Epithelial cell of proximal tubule (primary cell): ENCODE measurements at places on chromosomes 12 and 14.

- no peak for DNase-seq
Measured at GRCh38 chr14:58560208-58560607, 77.6 kb upstream of the DACT1 start.

DNA sequence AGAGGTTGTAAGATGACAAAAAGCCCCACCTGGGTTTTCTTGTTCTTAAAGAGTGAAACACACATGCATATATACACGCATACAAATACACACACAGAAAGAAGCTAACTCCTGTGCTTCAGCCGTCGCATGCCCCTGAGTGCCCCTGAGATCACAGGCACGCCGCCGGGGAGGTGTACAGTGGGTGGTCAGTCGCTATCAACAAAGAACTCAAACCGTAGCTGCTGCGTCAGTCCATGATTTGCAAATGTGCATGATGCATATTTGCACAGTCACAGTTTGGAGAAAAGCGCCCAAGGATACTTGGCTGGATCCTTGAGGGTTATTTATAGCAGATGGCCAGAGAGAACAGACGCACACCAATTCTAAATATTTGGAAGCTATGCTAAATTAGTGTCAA, 206.9 kb downstream of the TMEM132D start:
- no peak for DNase-seq

DNA sequence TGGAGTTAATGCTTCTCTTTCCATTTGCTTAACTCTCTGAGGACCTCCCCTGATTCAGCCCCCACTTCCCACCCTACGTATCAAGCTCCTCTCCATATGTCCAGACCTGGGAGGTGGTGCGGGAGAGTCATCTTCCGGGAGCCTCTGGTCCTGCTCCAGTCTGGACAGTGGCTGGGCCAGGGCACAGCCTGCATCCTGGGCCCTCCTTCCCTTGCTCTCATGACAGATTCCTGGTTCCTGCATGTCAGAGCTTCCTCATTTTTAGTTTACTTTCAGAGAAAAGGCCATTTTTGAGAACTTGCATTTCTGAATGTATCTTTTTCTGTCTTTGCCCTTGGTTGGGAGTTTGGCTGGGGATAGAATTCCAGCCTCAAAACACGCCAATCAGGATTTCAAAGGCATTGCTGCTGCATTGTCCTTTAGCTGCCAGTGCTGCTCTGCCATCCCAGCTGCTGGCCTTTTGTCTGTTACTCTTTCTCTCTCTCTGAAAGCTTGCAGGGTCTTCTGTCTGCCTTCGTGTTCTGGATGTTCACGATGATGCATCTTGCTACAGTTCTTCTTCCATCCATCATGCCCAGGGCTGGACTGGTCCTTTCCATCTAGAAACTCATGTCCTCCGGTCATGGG, 54.7 kb downstream of the SLC6A12 start:
- DNase-seq = no peak

GRCh38 chr12:69332815-69333358, 15.3 kb upstream of the LYZ start:
- no peak for DNase-seq

DNA sequence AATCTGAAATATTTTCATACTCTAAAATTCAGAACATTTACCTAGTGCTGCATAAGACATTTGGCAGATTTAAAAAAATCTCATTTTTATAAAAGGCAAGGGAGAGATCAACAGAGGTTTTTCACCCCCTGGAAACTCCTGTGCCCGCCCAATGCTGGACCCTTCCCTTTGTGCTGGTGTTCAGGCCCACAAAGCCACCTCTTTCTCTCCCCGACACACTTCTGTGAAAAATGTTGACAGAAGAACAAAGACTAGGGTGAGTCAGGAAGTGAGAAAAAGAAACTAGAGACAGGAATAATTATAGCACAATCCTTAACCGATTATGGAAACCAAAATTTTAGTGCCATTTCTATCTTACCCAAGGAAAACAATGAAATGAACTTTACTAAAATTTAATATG, 197.7 kb upstream of the STXBP6 start:
- no peak for DNase-seq

DNA sequence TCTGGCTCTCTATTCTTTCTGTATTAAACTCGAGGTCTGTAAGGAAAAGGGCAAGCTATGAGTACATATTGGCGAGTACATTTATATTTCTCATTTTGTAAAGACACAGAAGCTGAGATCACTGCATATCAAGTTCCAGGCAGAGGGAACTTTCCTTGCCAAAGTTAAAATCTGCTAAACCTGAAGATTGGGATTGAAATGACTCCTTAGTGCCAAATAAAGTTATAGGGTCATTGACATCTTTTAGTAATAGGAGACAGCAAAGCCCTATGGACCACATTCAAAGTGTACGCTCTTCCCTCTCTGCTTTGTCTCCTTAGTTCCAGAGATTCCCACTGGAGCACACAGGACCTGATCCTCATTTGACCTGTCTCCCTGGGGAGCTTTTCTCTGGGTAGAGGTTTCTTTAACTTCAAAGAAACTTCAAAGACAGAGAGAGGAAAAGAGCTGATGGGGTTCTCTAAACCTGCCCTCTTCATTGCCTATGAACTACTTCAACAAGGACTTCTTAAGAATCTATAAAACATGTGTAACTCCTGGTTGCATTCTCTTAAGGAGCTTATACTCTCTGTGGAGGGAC, 42.6 kb upstream of the PTPRR start:
- DNase-seq = no peak
